ENCODE measurements at places on chromosomes 4 and X.

- no peak for DNase-seq
These were observed 444.6 kb downstream of the STIM2 start for GRCh38 chr4:27305246-27305645.

GRCh38 chr4:155607481-155607880, 59.2 kb upstream of the GUCY1A1 start:
- DNase-seq: no peak

- no peak for DNase-seq
These were observed 661 bp downstream of the SPIN4 start for GRCh38 chrX:63350465-63350877.

GRCh38 chr4:159137176-159137575, 34.3 kb downstream of the RAPGEF2 start:
- peak; percentile 65 for DNase-seq

DNA sequence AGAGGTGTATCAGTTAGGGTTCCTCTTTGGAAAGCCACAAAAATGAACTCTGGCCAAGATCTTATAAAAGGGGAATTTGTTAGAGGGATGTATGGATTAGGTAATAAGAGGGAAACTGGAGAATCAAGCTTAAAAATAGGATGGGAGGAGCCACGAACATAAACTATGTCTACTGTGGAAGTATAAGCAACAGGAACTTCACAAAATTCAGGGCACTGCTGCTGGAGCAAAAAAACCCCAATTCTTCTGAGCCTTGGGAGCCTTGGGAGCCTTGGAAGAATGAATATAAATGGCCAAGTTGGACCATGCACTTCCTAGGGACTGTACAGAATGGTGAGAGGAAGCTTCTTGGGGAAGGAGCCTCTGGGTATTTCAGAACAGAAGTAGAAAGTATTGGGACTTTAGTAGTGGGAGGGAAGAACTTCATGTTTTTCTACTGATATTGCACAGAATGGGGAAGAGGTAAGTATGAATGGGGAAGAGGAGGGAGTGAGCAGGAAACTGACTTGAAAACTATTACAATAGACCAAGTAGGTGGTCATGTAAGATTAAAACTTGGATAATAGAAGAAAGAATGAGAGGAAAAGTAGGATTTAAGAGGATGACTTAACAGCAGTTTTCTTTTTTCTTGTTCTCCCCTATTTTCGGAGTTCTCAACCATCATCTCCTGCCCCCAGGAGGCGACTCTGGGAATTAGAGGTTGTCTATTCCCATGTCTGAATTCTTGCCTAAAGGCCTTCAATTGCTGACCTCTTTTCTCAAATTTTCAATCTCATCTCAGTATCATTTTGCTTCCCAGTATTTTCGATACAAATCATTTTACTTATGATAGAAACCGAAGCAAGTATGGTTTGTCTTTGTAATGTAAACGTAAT, 44.4 kb upstream of the TAPT1 start:
- no peak for DNase-seq

DNA sequence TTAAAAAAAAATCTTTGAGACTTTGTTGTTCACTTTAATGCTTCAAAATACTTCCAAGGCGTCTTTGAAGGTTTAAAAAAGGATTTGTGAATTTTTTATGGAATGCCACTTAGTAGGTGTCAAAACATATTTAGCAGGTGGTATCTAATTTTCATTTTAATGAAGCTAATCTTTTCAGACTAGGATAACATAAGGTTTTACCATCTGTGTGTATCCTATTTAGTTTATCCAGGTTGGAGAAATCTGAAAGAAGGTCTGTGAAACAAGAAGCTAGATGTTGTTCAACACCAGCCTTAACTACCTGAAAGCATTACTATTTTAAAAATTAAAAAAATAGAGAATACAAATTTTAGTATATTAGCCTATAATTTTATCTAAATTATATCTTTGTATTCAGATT, 193.4 kb downstream of the GRID2 start:
- DNase-seq: no peak

- DNase-seq: no peak
These were observed 29.2 kb downstream of the HTT-AS start for GRCh38 chr4:3044870-3045819.

GRCh38 chrX:39399387-39399786, 598.1 kb downstream of the MID1IP1 start:
- no peak for DNase-seq

DNA sequence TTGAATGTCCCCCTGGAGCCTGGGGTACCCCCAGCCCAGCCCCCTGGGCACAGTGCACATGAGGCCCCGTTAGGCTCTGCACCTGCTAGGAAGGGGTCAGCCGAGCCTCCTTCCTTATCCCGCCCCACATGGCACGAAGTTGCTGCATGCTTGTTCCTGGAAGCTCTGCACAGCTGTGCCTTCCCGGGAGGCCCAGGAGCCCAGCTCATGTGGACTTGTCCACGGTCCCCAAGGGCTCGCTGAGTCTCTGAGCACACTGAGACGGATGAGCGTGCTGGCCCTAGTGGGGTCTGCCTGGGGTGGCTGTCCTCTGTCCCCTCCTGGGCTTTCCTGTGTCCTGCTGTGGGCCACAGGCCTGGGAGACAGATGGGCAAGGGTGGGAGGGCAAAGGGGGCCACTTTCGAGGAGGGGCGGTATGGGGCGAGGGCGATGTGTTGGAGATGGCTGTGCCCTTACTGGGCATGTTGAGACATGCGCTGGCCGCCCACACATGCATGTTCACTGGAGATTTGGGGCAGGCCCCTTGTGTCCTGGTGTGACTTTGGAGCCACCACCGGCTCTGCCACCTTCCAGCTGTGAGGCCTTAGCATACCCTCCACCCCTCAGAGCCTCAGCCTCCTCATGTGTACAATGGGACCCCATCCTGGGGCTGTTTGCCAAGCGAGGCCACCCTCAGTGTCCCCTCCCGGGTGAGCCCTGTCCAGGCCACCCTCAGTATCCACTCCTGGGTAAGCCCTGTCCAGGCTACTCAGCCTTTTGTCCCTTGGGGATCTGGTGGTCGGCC, 237.6 kb downstream of the AFAP1 start:
- DNase-seq: no peak

- no peak for DNase-seq
These were observed 365.2 kb downstream of the PRDM5 start for GRCh38 chr4:120557372-120557771.

GRCh38 chr4:110268352-110268751, 69.9 kb upstream of the ELOVL6 start:
- no peak for DNase-seq

- DNase-seq: no peak
These were observed 56.6 kb upstream of the LHFPL1 start for GRCh38 chrX:112736310-112736709.

- no peak for DNase-seq
These were observed 115.7 kb downstream of the PALLD start for GRCh38 chr4:168612450-168613135.

GRCh38 chrX:1178580-1179057, 33.8 kb downstream of the CRLF2 start:
- no peak for DNase-seq

GRCh38 chr4:7037425-7037824, 5.7 kb upstream of the TADA2B start:
- no peak for DNase-seq

DNA sequence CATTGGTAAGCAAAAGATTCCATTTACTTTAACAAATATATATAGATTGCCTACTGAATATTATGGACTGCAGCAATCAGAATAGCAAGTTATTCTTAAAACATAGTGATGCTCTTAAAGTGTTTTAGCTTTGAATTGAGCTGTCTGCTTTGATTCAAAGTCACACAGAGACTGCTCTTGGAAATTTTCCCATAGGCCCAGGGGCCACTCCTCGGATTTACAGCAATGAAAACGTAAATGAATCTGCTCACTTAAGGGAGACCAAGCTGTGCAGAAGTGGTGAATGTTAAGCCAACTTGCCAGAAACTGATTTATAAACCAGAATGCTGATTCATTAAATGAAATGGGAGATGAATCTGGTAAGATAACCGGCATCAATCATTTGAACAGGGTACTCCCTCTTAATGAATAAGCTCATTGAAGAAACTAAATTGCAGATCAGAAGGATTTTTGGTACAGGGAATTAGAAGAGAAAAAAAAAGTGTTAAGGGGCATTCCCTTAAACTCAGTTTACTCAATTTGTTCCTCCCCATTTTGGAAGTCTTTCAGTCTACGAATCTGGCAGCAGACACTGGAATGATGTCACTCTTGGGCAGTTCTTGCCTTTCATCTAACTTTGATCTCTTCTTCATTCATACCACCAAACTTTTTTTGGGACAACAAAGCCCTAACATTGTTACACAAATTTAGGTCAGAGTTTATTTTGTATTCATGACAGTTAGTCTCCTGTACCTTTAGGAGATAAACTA, 363.3 kb upstream of the MAGEB2 start:
- DNase-seq: no peak

DNA sequence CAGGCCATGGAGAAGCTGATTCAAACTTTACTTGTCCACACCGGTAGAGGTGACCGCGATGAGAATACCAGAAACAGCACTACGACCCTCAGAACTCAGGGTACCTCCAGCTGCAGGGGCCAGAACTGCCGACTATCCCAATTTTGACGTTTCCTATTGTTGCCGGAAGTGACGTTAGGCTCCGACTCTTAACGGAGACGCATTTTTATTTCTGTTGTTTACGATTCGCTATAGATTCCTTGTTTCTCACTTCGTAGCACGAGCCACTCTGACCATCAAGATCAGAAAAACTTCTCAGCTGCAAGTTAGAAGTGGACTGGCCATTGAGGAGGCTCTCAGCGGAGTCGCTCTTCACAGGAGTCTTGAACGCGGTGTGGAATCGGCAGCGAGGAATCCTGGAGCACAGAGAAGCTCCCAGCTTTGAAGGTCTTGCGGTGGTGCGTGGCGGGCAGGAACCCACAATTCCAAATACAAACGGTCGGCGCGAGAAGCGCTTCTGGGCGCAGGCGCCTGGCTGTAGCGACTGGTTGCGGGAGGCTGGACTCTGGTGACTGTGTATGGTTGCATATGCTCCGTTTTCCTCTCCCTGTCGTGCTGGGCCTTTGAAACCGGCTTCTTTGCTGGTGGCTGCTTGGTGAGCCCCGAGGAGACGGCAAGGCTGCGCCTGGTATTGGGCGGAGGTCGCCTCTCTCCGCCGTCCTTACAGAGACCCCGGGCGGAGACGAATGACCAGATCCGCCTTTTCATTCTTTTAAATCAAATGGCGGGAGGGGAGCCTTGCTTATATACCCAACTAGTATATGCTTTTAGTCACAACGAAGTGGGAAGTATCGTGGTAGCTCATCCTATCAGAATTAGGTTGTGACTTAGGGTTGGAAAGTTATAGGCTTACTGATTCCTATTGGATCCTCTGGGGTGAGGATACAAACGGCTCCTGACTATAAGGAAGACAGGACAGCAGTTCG, at the start of the genes CEP44 and FBXO8:
Gene CEP44, plus strand, starts transcription at position 405 of the 965 bp plus-strand sequence. CDS start 15,211 bp downstream, outside the sequence.
Gene FBXO8, minus strand, starts transcription at position 161 of the 965 bp plus-strand sequence. CDS start 20,575 bp downstream, outside the sequence.
- DNase-seq: peak; percentile 56

DNA sequence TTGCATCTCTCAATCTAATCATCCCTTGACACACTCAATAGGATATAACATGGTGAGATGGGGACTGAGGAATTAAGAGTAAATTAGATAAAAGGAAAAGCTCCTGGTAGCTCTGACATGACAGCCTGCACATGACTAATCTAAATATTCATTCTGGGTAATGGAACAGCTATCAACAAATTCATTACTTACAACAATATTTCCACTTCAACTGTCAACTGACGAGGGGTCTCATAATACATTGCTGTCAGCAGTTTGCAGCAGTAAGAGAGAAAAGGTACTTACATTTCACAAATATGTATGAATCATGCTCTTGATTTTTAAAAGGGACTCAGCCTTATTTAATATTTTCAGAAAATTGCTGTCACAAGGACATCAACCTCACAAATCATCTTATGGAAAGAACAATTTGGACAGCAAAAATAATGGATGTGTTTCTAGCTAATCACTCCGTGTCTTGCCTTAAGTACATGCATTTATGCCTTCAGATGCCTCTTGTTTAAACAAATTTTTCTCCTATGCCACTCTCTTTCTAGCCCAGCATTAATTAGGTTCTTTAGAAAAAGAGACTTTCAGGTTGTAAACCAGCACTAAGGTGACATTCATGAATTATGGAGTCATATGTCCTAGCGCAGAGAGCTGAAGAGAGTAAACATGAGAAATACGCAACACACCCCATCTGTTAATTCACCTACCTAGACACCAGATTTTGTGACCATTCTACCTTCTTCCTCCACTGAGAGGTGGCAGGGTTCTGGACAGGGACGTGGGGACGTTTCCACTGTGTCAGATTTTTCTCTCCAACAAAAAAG, 99.6 kb upstream of the TMEM150C start:
- DNase-seq: peak; percentile 92

DNA sequence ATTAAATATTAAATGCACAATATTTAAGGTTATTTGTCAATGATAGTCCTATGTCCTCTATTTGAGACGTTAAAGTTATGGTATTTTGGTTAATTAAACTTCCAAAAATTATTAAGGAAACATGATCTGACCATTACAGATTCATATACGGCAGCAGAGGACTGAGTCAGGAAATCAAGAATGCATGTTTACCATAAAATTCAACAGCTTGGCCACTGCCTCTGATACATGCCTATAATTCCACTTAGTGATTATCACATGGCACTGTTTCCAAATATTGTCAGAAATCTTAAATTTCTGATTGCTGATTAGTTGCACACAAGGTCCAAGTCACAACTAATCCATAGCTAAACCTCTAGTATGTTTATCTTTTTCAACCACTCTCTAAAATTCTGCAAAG, 232.2 kb upstream of the UGT8 start:
- DNase-seq: no peak

DNA sequence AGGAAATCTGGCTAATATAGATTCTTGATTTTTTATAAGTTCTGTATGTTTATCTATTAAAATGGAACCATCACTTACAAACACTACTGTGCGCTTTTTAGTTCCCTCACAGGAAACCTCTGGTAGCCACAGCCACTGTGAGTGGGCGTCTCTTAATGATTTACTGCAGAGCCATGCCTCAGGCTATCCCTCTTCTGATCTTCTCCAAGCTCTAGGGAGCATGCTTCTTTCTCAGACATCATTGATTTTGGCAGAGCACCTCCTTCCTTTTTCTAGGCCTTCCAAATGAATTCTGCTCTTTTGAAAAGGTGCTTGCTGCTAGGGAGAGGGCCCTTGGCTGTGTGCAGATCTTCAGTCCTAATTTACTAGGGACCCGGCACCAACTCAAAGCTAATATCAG, 61.1 kb upstream of the STS start:
- no peak for DNase-seq

- no peak for DNase-seq
These were observed 39.1 kb downstream of the HAND2 start for GRCh38 chr4:173490817-173491528.

GRCh38 chr4:19880206-19880605, 371.5 kb upstream of the SLIT2 start:
- no peak for DNase-seq

GRCh38 chr4:31539284-31540069, 819.3 kb downstream of the PCDH7 start:
- DNase-seq: no peak

- no peak for DNase-seq
These were observed 202.0 kb downstream of the SMIM20 start for GRCh38 chr4:26116057-26116456.

- DNase-seq: no peak
These were observed 233.6 kb upstream of the RPS6KA3 start for GRCh38 chrX:20500171-20500865.

GRCh38 chrX:71250841-71251240, 3.1 kb downstream of the ZMYM3 start:
- DNase-seq: no peak

Data from NCI-H1417 treated with DMSO at 0.1 percent for 48 hours (cell line).